ENCODE measurements at places on chromosomes 4 and X.
A peak's percentile ranks its signal among the peaks of the same experiment; 100 is the strongest.

DNA sequence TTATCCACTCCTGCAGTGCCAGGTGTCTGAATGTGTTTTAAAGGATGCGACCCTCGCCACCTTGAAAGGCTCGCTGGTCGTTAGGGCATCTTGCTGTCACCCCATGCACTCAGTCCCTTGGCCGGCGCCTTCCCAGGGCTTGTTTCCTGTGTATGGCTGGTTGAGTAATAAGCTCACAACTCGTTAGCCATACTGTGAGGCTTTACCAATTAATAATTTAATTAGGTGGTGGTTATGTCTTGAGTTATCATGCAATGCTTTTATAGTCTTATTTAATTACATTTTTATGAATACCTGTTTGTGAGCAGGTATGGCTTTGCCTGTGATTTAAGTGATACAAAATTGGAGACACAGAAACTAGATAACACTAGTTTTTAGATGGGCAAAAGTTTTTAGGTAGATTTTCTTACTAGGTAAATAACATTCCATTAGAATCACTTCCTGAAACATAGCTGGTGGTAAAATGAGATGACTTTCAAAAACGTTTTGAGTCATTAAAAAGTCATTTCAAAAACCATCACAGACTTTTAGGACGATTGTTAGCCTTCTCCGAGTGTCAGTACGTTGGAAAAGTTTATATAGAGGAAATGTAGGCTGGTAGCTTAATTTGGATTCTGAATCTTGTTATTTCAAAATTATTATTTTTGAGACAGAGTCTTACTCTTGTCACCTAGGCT, 18.2 kb downstream of the PTTG2 start:
- no peak for DNase-seq

DNA sequence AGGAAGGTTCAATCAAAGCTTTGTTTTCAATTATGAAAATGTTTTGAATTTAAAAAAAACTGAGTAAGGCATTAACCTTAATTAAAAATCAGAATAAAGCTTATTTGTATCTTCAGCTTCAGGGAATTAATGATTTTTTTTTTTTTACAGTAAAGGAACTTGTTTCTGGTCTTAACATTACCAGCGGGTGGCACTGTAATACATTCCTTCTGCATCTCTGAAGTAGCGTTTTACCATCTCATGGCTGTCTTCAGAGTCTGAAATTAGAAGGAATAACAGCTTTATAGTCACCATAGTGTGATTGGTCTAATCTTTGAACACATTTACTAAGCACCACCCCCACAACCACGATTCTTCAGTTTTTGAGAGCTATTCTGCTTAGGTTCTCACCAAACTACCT, 102.6 kb downstream of the IL1RAPL2 start:
- no peak for DNase-seq

DNA sequence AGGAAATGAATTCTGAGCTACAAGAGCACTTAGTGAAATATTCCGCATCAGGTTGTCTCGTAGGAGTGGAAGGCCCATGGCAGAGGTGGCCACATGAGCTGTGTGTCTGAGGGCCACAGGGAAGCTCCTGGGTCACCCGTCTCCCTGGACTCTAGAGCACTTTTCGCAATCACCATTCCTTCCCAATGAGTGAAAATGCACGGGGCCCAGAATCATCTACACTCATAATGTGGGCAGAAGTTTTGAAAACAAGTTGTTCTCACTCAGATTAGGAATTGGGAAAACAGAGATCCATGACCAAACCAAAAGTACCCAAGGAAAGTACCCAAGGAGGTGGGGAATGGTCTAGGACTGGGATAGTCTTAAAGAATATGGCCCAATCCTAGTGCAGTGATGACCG, 94.4 kb downstream of the SCD5 start:
- peak; percentile 18 for DNase-seq

DNA sequence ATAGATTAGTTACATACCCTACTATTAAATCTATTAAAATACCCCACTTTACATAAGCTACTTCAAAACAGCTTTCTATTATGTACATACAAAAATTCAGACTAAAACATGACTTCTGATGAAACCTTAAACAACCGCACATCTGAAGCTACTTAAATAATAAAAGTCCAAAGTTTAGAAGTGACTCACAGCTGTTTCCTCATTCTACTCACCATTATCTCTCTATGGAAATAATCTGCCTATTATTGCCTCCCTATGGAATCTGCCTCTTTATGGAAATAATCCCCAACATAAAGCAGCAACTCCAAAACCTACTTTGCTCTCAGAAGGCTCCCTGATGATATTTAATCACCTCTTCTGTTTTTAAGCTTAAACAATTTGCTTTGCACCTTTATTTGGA, 15.7 kb upstream of the BANK1 start:
- peak; percentile 28 for DNase-seq

- DNase-seq, result no peak
These were observed 855 bp upstream of the DHRSX start for GRCh38 chrX:2501559-2502102.

DNA sequence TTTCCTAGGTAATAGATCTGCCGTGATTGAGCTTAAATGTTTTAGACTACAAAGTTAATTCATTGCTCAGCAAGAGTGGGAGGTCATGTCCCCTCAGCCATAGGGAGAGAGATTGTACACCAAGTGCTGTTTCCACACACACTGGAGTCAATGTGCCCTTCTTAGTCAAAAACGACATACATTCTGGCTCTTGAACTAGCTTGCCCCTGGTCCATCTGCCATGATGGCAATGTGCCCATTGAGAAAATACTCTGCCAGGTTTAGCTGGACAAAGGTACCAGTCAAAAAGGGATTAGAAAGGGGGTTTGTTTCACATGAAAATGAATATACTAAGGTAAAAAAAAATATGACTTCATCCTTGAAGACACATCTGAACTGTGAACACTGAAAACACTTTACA, 377.1 kb upstream of the ADGRL3 start:
- DNase-seq, result no peak

GRCh38 chr4:85725721-85726170, 250.8 kb downstream of the ARHGAP24 start:
- DNase-seq, result no peak

- DNase-seq, result no peak
These were observed 194.6 kb upstream of the FTHL17 start for GRCh38 chrX:31266203-31267076.

DNA sequence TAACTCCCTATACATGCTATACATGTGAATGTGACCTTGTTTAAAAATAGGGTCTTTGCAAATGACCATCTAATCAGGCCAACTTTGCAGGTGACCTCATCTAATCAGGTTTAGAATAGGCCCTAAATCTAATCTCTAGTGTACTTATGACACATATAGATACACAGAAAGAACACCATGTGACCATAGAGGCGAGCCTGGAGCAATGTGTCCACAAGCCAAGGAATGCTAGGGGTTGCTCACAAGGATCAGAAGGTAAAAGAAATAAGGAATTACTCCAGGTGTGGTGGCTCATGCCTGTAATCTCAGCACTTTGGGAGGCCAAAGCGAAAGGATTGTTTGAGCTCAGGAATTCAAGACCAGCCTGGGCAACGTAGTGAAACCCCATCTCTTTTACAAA, 9.6 kb upstream of the C4orf36 start:
- no peak for DNase-seq

GRCh38 chrX:38796946-38797345, 4.3 kb upstream of the MID1IP1 start:
- no peak for DNase-seq

DNA sequence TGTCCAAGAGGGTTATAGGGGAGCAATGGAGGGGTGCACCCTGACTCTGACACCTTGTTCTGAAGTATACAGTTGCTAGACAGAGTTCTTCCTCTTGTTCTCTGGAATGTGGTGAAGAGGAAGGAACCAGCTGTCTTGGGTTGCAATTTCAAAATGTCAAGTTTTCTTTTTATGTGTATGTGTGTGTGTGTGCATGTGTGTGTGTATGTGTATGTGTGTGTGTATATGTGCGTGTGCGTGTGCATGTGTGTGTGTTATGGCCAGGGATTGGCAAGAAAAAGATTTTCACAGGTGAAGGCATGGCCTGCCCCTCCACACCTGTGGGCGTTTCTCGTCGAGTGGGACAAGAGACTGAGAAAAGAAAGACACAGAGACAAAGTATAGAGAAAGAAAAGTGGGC, 81.6 kb upstream of the ADGRA3 start:
- no peak for DNase-seq

GRCh38 chr4:152981278-152981677, 45.2 kb downstream of the FHDC1 start:
- no peak for DNase-seq

DNA sequence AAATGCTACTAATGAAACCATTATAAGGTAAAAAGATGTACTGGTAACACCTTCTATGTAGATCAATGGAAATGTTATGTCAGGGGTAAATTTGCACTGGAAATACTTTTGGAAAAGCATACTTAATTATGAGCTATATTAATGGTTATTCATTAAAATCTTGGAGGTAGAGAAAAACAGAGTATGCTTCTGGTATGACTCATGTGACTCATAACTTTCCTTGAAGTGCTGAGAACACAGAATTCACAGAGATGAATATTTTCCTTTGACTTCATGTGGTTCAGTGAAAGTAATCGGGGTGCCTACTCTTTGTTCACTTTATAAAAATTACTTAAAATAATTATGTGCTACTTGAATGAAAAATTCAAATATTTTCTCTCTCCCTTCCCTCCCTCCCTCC, 254.2 kb downstream of the KCTD8 start:
- no peak for DNase-seq

GRCh38 chrX:24150898-24151297, 1.4 kb downstream of the ZFX start:
- no peak for DNase-seq

- DNase-seq, result no peak
These were observed 85.0 kb upstream of the FAM241A start for GRCh38 chr4:112060212-112060611.

DNA sequence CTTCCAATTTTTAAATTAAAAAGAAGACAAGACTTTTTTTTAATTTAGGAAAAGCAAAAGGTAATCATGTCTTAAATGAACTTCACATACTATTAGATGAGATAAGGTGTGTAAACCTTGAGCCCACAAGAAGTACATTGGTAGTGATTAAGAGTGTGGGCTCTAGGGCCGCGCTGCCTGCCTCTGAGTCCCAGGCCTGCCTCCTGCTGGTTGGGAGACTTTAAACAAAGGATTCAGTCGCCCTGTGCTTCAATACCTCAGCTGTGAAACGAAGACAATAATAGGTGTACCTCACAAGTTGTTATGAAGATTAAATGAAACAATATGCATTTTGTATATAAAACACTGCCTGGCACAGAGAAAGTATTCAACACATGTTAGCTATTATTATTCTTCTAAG, 95.9 kb upstream of the MYOZ2 start:
- no peak for DNase-seq

DNA sequence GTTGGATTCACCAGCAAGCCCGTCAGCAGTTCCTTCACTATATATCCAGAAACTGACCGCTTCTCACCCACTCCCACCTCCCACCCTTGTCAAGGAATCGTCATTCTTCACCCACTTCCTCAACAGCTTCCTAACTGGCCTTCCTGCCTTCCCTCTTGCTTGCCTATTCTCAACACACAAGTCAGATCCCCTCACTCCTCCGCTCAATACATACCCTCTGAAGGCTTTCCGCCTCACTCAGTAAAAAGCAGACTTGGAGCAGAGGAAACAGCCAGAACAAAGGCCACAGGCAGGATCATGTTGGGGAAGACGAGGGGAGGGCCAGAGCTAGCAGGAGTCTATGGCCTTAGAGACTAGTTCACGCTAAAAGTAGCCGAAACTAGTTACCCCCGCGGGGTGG, 23.7 kb downstream of the RWDD4 start:
- no peak for DNase-seq

DNA sequence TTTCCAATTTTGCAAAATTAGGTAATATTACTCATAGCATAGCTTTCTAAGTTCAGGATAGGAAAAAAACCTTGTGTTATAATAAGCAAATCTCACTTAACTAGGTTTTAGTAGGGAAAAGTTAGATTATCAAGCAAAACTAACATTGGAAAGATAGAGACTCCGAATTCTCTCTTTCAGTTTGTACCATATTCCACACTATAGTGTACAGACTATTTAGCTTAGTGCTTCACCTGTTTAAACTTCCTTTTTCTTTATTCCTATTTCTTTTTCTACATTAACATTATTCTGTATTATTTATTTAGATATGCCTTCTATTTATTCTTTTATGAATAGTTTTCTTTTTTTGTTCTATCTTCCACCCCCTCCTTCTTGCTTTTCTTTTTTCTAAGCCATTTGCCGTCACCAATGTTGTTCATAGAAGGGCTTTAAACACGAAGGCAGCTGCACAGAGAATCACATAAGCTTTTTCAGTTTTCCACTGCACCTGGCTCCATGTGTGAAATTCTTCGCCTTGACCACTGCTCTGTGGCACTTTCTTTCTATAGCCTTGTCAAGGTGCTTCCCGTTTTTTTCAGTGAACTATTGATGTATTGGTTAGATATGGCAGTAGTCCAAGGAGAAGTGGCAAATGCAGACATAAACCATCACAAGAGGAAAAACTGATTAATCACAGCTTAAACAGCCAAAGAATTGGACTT, 8.5 kb downstream of the PCDH10 start:
- no peak for DNase-seq

- DNase-seq, result no peak
These were observed 13.4 kb downstream of the PDE5A start for GRCh38 chr4:119615068-119615719.

- no peak for DNase-seq
These were observed 58.9 kb downstream of the NAF1 start for GRCh38 chr4:163107754-163108153.

DNA sequence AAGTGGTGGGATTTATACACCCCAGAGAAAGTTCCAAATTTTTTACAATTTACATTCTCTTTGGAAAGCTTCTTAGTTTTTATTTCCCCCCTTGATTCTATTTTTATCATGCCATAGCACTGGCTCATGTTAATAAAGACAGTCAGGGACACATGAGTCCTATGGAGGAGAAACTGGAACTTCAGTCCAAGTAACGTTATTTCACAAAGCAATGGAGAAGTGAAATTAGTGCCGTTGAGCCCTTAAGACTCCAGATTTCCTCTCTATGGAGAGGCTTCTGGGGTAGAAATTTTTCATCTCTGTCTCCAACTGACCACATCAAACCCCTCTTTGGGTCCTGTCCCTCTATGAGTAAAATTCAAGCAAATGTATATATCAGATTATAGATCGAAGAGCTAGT, 12.8 kb upstream of the TASL start:
- DNase-seq, result no peak

DNA sequence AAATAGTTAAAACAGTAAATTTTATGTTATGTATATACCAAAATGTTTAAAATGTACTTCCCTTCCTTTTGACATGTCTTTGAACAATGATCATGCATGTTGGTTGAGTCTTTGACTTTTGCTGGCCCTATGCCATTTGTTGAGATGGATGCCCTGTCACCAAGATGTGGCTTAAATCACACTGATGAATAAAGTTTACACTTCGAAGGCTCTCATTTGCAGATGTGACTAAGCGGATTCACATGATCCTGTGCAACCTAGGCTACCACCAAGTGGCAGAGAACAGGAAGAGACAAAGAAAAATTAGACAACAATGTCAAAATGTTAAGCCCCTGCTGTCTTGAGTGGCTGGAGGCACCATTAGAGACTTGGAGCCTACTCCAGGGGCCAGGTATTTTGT, 139.9 kb downstream of the RAB28 start:
- DNase-seq, result no peak
